ENCODE measurements at places on chromosomes 7 and 10.
A peak's percentile ranks its signal among the peaks of the same experiment; 100 is the strongest.

- no peak for DNase-seq
These were observed 18.8 kb upstream of the SMNDC1 start for GRCh38 chr10:110323503-110323902.

DNA sequence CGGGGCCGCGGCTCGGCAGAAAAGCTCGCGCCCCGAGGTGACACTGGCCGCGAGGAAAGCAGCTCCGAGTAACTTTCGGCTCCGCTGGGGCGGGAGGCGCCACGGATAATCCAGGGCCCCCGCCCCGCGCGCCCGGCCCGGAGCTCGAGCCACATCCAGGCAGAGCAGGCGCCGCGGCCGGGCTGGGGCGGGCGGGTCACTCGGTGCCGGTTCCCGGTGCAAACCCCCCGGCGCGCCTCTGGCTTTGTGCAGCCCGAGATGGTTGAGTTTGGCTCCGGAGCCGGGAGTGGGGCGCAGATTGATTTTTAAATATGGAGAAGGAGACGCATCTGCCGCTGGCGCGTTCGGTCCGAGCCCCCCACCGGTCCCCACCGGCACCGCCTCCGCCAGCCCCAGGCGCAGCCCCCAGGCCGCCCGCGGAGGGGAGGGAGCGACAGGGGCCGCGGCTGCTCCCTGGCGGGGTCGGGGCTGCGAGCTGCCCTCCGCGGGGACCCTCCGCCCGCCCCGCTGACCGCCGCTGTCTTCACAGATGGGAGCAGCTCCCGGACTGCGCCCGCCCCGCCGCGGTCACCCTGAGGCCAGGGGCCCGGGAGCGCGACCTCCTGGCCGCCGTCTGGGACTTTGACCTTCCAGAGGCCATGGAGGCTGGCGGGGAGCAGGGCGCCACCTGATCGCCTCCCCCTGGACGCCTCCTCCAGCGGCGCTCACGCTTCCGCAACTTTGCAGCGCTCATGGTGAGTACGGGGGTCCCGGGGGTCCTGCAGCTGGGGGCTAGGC, 643 bp downstream of the ADGRA1 start:
- no peak for DNase-seq

DNA sequence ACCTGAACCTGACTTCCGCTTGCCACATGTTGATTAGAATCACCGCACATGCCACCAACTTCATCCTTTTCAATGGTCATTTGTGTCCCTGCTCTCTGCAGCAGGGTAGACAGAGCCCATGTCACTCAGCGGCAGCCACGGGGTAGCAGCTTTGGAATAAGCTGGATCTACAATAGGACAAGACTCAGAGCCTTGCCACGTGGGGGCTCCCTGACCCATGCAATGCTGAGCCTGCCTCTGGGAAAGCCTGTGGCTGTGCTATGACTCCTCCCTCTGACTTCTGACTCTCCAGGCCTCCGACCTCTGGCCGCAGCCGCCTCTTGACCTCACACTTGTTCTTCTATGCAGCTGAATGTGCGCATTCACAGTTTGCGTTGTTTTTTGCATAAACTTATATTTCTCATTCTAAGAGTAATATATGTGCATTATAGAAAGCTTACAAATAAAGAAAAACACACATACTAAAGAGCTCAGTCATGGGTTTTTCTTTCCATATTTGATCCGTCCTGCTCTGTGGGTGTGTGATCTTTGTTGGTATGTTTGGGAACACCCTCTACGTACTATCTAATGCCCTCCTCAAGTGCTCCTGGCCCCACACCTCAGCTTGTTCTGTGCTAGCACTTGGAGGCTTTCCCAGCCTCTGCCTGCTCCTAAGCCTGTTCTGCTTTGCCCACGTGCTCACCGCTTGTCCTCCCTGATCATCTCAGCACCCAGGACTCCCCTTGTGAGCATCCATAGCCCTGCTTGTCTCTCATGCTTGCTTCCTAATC, 198.0 kb upstream of the MKI67 start:
- DNase-seq: peak; percentile 16

- DNase-seq: no peak
These were observed 1.4 kb upstream of the CALD1 start for GRCh38 chr7:134777908-134778580.

- no peak for DNase-seq
These were observed 552.8 kb downstream of the ANKRD7 start for GRCh38 chr7:118777308-118777707.

GRCh38 chr7:50795253-50795652, 12.6 kb upstream of the GRB10 start:
- DNase-seq: no peak

DNA sequence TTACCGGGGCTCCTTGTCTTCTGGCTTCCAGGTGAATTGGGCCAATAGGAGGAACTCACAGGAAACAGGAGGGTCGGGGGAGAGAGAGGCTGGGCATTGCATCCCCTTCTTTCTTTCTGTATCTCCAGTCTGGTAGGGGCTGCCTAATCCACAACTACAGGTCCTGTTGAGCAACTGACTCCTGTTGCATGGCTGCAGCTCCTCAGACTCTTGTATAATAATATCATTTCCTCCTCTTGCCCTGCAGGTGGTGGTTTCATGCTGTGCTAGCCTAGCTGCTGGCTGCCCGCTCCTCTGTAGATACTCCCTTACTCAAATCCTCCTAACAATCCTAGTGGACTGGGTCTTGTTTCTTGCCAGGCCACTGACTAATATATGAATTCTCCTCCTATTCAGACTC, 276.5 kb upstream of the SMIM30 start:
- no peak for DNase-seq

GRCh38 chr10:75404815-75405597, 3.4 kb upstream of the ZNF503 start:
- no peak for DNase-seq

DNA sequence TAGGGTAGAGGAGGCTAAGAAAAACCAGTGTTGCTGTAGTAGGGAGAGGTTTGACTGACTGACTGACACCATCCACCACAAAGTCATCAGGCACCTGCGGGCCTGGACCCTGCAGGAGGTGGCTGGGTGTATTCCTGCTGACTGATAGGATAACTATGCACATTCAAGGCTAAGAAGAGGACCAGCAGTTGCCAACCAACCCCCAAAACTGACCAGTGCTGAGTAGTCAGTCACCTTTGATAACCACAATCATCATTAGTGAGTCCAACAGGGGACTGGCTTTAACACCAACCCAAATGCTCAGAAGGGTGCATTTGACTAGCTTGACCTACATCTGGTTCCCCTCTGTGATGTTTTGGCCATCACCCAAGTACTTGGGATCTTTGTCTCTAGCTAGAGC, 30.5 kb downstream of the PLXNA4 start:
- DNase-seq: no peak

GRCh38 chr10:107649249-107649648, 484.7 kb upstream of the SORCS1 start:
- no peak for DNase-seq

DNA sequence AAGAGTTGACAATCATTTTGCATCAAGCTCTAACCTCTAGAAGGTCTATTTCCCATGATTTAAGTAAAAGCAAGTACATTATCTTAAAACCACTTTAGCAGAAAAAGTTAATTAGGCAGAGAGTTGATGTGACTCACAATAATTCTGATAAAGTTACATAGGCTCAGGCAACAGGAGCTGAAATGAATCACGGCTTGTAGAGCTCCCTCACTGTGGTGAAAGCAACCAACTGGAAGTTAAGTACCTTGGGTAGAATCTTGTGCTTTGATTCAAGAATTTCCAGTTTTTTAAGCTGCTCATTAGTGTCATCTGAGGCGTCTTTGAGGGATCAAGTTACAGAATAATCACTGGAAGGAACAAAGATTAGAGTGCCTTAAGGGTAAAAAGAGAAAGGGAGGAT, 68.9 kb upstream of the NFE2L3 start:
- no peak for DNase-seq

GRCh38 chr10:58189269-58189668, 78.4 kb downstream of the IPMK start:
- DNase-seq: no peak

DNA sequence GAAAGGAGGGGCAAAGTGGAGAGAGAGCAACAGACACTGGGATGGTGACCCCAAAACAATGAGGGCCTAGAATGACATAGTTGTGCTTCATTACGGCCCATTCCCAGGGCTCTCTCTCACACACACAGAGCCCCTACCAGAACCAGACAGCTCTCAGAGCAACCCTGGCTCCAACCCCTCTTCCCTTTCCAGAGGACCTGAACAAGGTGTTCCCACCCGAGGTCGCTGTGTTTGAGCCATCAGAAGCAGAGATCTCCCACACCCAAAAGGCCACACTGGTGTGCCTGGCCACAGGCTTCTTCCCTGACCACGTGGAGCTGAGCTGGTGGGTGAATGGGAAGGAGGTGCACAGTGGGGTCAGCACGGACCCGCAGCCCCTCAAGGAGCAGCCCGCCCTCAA, 20.7 kb downstream of the PRSS2 start:
- DNase-seq: no peak

DNA sequence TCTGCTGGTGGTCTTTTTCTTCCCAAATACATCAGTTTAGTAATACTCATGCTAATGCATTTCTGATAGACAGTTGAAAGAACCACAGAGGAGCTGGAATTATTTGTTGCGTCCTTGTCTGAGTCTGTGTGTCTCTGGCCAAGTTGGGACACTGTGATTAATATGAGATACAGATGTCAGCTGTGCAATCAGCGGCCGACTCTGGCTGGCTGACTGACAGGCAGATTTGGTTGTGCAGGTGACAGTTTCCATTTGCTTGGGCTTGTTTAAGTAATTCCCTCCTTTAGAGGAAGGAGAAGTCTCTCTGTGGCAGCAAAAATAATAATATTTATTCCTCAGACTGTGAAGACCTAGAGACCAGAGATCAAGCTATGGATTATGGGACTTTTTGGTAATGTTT, 176.2 kb upstream of the CHRM2 start:
- no peak for DNase-seq

DNA sequence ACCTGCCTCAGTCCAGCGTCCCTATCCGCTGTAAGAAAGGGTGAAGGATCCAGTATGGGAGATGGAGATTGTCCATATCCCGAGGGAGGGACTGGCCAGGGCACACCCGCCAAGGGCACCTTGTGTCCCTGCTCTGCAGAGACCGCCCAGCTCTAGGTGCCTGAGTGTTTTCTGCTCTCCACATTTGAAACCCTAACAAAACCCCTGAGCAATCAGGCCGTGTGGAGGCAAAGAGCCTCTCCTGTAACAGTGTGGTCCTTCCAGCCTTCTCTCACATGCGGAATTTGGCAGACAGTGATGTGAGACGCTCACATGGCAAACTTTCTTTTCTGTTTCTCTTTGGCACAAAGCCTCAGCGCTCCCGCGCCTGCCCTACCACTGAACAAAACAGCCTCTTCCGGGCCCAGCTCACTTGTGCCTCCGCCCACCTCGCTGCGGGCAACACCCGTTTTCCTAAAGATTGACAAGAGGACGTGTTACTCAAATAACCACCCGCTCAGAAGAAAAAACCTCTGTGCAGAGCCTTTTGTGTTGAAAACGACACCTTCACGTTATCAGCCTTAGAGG, 514.8 kb downstream of the DNAJB6 start:
- DNase-seq: no peak

GRCh38 chr7:1557771-1558170, 1.8 kb upstream of the TMEM184A start:
- no peak for DNase-seq

DNA sequence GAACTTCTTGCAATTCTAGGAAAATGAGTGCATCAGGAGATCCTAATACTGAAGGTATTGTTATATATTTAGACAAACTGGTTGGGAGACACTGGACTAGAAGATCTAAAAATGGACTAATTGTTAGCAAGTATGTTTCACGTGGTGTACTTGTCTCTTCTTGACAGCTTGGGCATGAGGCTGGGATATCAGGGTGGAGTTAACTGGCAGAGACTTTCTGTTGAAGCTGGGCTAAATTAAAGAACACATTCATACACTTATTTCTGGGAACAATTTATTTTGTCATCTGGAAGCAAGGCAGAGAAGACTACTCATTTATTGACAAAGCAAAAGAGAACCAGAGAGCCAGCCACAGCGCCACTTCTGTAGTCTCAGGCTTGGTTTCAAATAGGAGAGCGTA, 25.9 kb downstream of the TYW1 start:
- DNase-seq: no peak

DNA sequence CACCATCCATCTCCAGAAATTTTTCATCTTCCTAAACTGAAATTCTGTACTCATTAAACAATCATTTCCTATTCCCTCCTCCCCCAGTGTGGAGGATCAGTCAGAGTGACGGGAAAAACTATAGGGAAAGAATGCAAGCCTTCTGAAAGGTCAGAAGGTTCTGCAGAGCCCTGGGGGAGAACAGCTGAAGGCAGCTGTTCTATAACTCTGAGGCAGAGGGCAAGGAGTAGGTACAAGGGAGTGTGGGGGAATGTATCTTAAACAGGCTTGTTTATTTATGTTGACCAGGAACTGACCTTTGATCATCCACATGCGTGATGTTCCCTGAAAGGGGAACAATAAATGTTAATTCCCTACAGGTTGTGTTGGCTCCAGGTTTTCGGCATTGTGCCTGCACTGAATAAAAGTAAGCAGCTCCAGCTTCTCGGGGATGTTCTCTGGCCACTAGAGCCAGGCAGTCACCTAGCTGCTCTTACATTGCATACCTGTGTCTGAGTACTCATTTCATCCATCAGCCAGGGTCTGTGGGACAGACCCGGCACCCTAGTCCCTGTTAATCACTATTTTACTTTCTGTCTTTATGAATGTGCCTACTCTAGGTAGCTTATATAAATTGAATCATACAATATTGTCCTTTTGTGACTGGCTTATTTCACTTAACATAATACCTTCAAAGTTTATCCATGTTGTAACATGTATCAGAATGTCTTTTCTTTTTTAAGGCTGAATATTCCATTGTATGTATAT, 5.8 kb downstream of the IFIT1 start:
- no peak for DNase-seq

GRCh38 chr7:55594414-55594813, 22.1 kb upstream of the VOPP1 start:
- DNase-seq: no peak

DNA sequence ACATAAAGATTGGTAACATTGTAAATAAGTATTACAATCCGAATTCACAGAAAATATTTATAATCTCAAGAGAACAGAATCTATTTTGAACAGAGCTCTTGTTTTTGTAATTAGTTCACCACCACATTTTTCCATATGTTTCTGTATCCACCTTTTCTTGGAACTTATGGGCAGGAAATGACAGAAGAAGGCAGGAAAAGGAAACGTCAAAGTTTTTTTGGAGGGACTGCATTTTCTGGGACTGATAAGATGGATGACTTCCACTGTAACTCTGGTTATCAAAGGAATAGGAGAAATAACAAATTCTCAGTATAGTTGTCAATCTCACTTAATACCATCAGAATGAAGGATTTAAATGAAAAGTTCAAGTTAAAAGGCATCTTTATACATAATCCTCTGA, 75.1 kb upstream of the SMNDC1 start:
- no peak for DNase-seq

Data from GM12865 (cell line).